ENCODE measurements at places on chromosomes 2 and 18. TPM values are rescaled to one million over a fixed set of nuclear protein-coding genes. Genes with fewer than 3 reads are reported as not detected.

The DUSP2 gene
- 0.99 TPM for total RNA-seq

The AMER3 gene
- not detected for total RNA-seq

The CEP192 gene
- 16.1 TPM for total RNA-seq

The PAIP2B gene
- 1.8 TPM for total RNA-seq

The WDCP gene
- 6.1 TPM for total RNA-seq

The GAREM1 gene
- 0.20 TPM for total RNA-seq

The CD207 gene
- total RNA-seq, result under 0.01 TPM

The SCYGR3 gene
- total RNA-seq, result not detected

The SNED1 gene
- 17.9 TPM for total RNA-seq

The NR4A2 gene
- total RNA-seq, result 0.20 TPM

The IL36G gene
- total RNA-seq, result not detected

The HRH4 gene
- total RNA-seq, result not detected

The NOSTRIN gene
- 0.40 TPM for total RNA-seq

The GCKR gene
- not detected for total RNA-seq

The DNAJC5G gene
- total RNA-seq, result 0.44 TPM

DNA sequence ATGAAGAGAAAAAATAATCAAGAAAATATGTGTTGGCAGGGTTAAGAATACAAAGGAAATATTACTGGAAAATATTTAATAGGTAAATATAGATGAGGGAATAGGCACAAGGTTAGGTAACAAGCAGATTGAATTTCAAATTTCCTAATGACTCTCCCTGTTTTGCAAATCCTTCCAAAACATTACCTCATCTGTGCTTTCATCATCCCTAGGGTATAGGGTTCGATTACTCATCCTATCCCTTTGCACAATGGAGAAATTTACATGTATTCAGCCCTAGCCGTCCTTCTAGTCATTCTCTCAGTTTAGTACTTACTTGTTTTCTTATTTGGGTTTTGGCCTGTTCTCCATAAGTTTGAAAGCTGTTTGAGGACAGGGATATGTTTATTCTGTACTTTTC is 864.6 kb upstream of the FSHR start:
- DNase-seq, result no peak

- DNase-seq, result no peak
These were observed 114.1 kb upstream of the MSH2 start for GRCh38 chr2:47288864-47289263.

- DNase-seq, result peak; percentile 56
These were observed 50.0 kb downstream of the SH3RF3 start for GRCh38 chr2:109178968-109179367.

DNA sequence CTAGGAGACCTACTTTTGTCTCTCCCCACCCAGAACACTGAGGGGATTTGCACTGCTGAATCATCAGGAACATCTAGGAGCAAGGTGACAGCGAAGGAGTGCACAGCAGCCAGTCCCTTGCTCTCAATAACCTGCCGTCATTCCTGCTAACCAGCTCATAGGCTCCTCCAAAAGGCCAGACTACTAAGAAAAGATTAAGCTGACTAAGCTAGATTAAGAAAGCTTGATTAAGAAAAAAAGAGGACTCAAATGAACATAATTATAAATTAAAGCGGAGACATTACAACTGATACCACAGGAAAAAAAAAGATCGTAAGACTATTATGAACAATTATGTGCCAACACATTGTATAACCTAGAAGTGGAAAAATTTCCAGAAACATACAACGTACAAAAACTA is 1254.8 kb upstream of the CHAC2 start:
- DNase-seq, result no peak

DNA sequence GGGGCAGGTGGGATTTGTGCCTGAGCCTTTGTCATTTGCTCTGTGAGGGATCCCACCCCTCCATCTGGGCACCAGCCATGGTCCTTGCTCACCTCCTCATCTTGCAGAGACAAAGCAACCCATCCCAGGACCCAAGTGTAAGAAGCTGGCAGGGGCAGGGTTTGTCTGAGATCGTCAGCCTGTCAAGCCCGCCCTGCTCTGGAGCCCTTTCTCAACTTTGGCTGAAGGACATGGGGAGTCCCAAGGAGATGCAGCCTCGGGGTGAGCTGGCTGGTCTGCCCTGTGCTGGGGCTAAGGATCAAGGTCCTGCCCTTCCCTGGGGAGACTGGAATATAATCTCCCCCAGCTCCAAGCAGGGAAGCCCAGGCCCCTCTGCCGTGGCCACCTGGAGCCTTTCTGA is 86.0 kb downstream of the CAPN13 start:
- no peak for DNase-seq

GRCh38 chr18:56521263-56521662 is 117.1 kb downstream of the TXNL1 start:
- no peak for DNase-seq

GRCh38 chr18:23453680-23454058 is 582 bp downstream of the RIOK3 start:
- DNase-seq, result peak; percentile 48

GRCh38 chr2:20220806-20221554 is 4.0 kb downstream of the SDC1 start:
- no peak for DNase-seq

GRCh38 chr2:22904126-22904684 is 480.8 kb upstream of the KLHL29 start:
- no peak for DNase-seq

- DNase-seq, result no peak
These were observed 344.3 kb upstream of the RAB12 start for GRCh38 chr18:8264861-8265411.

GRCh38 chr2:111030260-111030891 is 90.3 kb upstream of the BCL2L11 start:
- no peak for DNase-seq

DNA sequence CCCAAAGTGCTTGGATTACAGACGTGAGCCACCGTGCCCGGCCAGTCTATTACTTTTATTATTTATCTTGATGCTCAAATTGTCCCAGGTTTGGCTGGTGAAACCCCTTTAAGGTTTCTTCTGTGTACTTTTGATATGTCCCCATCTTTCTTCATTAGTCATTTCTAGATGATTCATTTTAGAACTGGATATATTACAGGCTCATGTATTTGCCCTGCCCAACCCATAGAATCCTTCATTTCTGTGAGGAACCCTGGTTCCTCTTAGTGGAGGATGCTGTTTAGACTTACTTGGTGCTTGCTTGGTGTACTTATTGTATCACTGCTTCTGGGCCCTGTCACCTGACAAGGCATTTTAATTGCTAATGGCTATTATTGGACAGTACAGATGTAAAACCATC is 40.1 kb downstream of the KCMF1 start:
- no peak for DNase-seq

DNA sequence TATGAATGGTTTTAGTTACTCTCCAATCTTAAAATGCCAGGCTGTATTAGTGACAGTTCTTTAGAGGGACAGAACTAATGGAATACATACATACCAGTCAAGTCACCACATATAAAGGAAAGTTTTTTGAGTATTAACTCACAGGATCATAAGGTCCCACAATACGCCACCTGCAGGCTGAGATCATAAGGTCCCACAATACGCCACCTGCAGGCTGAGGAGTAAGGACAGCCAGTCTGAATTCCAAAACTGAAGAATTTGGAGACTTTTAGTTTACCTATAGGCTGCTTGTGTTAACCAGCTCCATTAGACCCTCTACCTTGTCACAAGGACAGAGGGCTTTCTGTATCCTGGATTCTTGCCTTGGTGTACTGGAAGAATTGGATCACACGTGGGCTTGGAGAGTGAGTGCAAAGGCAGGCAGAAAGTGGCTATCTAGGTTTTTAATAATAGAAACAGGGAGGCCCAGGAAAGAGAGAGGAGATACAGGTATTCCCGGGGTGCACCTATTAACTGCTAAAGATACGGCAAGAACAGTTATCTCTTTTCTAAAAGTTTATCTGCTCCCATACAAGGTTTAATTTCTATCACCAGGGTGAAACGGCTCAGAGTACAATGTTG is 234.9 kb upstream of the CYRIA start:
- no peak for DNase-seq

GRCh38 chr2:55999790-56000189 is 76.2 kb upstream of the EFEMP1 start:
- DNase-seq, result no peak

GRCh38 chr2:113117541-113118262 is 9.7 kb upstream of the IL1RN start:
- peak; percentile 27 for DNase-seq

GRCh38 chr2:53075760-53076159 is 691.8 kb upstream of the CHAC2 start:
- no peak for DNase-seq

- DNase-seq, result peak; percentile 2
These were observed 65.8 kb downstream of the ALMS1 start for GRCh38 chr2:73451263-73451972.

- no peak for DNase-seq
These were observed 166.2 kb downstream of the INHBB start for GRCh38 chr2:120511947-120512710.

GRCh38 chr2:137677466-137677865 is 286.8 kb upstream of the HNMT start:
- DNase-seq, result no peak

GRCh38 chr2:130353291-130354138 is 2.3 kb upstream of the PTPN18 start:
- no peak for DNase-seq

- DNase-seq, result no peak
These were observed 17.6 kb upstream of the CHST9 start for GRCh38 chr18:27202741-27203140.

GRCh38 chr18:7023063-7023580 is 94.5 kb downstream of the LAMA1 start:
- DNase-seq, result no peak

DNA sequence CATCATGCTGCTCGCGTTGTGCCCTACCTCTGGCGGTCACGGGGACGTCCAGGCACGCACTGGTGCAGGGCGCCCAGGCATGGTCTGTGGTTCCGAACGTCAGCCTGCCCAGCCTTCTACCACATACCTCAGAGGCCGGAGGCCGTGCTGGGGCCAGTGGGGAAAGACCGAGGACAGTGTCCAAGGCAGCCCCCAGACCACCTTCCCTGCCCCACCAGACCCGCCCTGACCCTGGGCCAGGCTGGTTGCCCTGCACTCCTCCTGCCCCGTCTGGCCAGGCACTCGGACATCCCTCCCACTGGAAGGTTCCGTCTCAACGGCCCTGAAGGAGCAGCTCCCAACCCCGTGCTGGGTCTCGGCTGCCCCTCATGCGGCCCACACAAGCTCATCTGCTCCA is 32.8 kb downstream of the SLC66A2 start:
- no peak for DNase-seq

GRCh38 chr18:45173799-45174519 is 441.3 kb upstream of the SLC14A2 start:
- no peak for DNase-seq

- DNase-seq, result no peak
These were observed 391.2 kb downstream of the STK39 start for GRCh38 chr2:167856190-167856589.

DNA sequence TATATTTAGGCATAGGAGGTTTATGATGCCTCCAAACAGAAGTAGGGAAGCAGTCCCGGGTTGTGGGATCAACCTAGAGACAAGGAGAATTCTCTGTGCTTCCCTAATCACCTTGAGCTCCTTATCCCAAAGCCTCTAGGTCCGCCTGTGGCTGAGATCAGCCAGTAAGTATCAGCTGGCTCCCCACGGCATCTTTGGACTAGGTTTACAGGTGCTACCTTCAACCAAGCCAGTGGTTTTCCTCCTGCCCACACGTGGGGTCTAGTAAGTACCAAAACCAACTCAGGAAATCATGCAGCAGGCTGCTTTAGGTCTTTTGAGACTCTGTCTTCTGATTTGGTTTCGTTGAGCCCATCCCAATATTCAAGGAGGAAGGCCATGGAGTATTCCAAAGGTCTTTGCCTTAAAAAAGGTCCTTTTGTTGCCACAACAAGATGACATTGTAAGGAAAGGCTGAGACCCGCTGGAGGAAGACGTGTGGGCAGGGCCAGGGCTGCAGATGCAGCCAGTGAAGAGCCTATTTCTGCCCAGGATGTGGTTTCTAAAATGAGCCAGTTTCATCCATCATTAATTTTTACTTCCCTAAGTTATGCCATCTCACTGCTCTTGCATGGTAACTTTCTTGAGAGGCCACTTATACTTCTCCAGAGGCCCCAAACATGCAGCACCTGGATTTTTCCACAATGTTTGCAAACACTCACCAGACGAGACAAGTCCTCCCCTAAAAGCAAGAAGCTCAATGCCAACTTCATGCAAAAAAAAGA is 248.7 kb downstream of the RNF152 start:
- DNase-seq, result no peak

- no peak for DNase-seq
These were observed 64.6 kb downstream of the TGIF1 start for GRCh38 chr18:3514312-3515216.

GRCh38 chr2:85811180-85812093 is 57.6 kb downstream of the ATOH8 start:
- peak; percentile 37 for DNase-seq

- DNase-seq, result no peak
These were observed 163.4 kb downstream of the VWC2L start for GRCh38 chr2:214574084-214574781.

GRCh38 chr2:108884619-108885018 is 98.0 kb downstream of the CCDC138 start:
- DNase-seq, result no peak

- no peak for DNase-seq
These were observed 166.0 kb upstream of the PIK3C3 start for GRCh38 chr18:41789001-41789400.

GRCh38 chr2:215652388-215652787 is 216.5 kb upstream of the FN1 start:
- DNase-seq, result no peak

- no peak for DNase-seq
These were observed 762.0 kb upstream of the POU3F3 start for GRCh38 chr2:104091894-104092293.

DNA sequence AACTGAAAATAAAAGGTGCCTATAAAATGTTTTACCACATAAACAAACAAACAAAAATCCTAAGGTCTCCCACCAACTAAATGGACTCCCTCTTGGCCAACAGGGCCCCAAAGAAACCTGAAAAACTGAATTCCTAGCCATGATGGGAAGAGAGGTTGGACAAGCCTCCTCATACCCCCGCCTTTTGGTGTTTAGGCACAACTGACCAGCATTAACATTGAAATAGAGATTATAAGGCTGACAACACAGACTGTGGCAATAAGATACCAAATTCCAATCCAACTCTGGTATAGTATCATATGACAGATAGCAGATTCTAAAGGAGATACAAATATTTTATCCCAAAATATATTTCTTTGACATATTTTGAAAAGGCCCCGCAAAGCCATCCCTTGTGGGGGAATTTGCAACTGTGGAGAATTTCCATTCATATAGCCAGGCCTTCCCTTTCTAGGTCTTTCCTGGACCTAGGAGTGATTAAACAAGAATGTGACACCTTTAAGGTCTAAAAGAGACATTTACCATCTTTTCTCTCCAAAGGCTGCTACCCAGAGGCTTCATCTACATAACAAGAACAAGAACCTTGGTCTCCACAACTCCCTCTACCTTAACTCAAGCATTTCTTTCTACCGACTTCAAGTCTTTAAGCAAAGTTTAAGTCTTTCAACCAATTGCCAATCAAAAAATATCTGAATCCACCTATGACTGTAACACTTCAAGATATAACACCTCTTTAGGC is 80.0 kb downstream of the CHN1 start:
- no peak for DNase-seq

- DNase-seq, result no peak
These were observed 148.9 kb upstream of the GULP1 start for GRCh38 chr2:188142636-188143295.
